Panc1 (cell line): ENCODE measurements at places on chromosomes 16 and 17.

GRCh38 chr17:66714046-66715023 lies 120.6 kb upstream of the CACNG5 start:
- no peak for DNase-seq

DNA sequence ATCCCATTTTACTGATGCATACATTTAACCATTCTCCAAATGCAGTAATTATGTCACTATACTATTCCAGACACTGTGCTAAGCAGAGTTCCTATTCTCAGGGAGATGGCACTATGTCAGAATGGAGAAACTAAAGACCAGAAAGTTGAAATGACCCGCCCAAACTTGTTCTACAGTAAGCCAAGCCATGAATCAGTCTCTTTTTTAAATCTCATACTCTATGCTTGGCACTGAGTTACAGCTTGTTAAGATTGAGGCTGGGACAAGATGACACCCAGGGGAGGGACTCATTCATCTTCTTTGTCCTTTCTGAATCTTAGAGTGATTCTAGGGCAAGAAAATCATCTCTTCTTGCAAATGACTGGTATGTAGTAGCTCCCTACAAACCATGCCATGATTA lies 247.0 kb upstream of the CCL2 start:
- no peak for DNase-seq

DNA sequence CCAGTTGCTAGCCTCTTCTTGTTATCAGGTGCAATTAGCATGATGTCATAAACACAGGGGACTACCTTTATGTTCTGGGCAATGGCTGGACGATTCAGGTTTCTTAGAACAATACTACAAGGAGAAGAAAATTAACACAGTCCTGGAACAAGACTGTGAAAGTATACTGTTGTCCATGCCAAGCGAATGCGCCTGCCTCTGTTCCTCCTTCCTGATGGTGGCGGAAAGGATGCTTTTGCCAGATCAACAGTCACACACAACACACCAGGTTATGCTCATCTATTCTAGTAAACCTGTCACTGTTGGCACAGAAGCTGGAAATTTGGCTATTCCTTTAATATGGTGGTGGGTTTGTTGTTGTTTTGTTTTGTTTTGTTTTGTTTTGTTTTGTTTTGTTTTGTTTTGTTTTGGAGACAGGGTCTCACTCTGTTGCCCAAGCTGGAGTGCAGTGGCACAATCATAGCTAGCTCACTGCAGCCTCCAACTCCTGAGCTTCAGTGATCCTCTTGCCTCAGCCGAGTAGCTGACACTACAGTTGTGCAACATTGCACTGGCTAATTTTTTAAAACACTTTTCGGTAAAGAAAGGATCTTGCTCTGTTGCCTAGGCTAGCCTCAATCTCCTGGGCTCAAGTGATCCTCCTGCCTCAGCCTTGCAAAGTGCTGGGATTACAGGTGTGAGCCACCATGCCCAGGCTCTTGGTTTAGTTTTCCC lies 3.1 kb upstream of the CD300LD start:
- DNase-seq, result no peak

- no peak for DNase-seq
Measured at GRCh38 chr16:4692460-4693295, 684 bp upstream of the NUDT16L1 start.

GRCh38 chr16:164827-165538 lies 795 bp upstream of the HBM start:
- no peak for DNase-seq

- peak; percentile 20 for DNase-seq
Measured at GRCh38 chr17:39069114-39069756, 82.2 kb downstream of the PLXDC1 start.

GRCh38 chr17:46097497-46097896 lies 95.7 kb downstream of the KANSL1 start:
- DNase-seq, result no peak

- no peak for DNase-seq
Measured at GRCh38 chr16:75238132-75238852, 13.1 kb downstream of the BCAR1 start.

DNA sequence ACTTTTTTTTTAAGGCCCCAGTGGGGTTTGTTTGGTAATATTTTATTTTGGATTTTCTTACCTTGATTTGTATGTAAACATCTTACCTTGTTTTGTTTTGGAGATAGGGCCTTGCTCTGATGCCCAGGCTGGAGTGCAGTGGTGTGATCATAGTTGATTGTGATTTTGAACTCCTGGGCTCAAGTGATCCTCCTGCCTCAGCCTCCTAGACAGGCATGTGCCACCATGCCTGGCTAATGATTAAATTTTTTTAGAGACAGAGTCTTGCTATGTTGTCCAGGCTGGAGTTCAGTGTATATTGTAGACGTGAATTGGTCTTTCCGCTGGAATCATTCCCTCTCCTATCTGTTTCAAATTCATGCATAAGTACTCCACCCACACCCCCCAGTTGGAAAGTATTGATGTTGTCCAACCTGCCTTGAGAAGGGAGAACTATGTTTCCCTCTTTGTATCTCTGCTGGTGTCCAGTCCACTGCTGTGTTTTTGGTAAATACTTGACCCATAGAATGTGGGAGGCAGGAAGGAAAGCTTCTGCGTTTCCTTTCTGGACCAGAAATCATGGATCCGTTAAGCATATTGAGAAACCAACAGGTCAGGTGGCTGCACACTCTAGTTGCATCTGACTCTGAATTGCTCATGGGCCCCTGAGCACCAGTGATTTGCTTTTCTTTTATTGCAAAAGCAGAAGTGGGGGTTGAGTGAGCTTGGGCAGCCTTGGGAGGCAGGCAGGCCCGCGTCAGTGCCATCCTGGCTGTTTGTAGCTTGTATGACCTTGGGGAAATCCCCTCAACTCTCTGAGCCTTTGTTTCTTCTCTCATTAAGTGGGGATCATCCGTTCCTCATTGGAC lies 25.0 kb downstream of the RMI2 start:
- no peak for DNase-seq

DNA sequence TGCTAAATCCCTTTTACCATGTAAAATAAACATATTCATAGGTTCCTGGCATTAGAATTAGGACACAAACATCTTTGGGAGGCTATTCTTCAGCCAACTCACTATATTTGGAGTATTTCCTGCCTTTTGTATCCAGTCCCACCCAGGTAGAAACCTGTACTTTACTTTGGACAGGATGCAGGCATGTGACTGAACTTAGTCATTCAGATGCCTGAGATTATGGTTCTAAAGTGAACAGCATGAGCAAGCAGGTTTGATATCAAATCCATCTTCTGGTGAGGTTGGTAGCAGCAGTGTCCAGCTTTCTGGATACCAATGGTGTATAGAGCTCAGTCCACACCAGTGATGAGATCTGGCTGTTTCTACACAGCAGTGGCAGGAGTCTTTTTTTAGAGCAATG lies 20.2 kb downstream of the CA10 start:
- DNase-seq, result no peak

DNA sequence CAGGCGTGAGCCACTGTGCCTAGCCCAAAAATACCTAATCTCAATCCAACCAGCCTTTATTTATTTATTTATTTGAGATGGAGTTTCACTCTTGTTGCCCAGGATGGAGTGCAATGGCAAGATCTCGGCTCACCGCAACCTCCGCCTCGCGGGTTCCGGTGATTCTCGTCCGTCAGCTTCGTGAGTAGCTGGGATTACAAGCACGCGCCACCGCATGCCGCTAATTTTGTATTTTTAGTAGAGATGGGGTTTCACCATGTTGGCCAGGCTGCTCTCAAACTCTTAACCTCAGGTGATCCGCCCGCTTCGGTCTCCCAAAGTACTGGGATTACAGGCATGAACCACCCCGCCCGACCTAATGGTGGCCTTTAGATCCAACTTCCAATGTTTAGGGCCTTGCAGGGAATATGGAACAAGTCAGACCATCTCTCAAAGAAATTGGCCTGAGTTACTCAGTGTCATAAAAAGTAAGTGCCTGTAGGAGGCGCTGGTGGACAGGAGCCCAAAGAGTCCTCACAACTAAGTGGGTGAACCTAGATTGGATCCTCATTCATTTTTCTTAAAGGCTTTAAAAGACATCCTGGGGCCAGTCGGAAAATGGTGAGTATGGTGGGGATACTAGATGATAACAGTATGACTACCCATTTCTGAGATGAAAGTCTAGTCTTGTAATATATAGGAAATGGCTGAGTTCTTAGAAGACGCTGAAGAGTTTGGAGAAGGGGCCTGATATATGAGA lies 4.6 kb downstream of the ZSCAN10 start:
- DNase-seq, result no peak

GRCh38 chr16:65658349-65658748 lies 536.5 kb upstream of the CDH11 start:
- DNase-seq, result no peak

- DNase-seq, result no peak
Measured at GRCh38 chr17:75398279-75398678, 7.2 kb downstream of the GRB2 start.

- DNase-seq, result no peak
Measured at GRCh38 chr17:76645481-76645880, 1.9 kb upstream of the ST6GALNAC1 start.

GRCh38 chr16:55144651-55145050 lies 179.4 kb upstream of the IRX6 start:
- no peak for DNase-seq

DNA sequence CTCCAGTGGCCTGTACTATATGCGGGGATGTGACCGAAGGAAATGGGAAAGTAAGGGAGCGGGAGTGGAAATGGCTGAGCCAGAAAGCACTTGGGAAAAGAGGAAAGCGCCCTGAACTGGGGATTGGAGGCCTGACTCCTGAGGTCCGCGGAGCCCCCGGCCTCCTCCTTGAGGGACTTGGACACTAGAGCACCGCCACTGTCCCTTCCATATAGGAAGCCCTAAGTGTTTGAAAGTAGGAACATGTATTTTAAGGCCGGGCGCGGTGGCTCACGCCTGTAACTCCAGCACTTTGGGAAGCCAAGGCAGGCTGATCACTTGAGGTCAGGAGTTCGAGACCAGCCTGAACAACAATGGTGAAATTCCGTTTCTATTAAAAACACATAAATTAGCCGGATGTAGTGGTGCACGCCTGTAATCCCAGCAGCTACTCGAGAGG lies 530 bp upstream of the ZDHHC7 start:
- DNase-seq, result no peak

- no peak for DNase-seq
Measured at GRCh38 chr16:64096689-64097088, 1025.2 kb downstream of the CDH11 start.

- DNase-seq, result no peak
Measured at GRCh38 chr16:49283376-49284049, 1.9 kb upstream of the CBLN1 start.

- no peak for DNase-seq
Measured at GRCh38 chr16:82807311-82807710, 180.5 kb downstream of the CDH13 start.

- DNase-seq, result no peak
Measured at GRCh38 chr16:12336141-12336540, 359.6 kb downstream of the SNX29 start.

GRCh38 chr16:55842369-55843104 lies 9.6 kb upstream of the CES1 start:
- DNase-seq, result peak; percentile 17

DNA sequence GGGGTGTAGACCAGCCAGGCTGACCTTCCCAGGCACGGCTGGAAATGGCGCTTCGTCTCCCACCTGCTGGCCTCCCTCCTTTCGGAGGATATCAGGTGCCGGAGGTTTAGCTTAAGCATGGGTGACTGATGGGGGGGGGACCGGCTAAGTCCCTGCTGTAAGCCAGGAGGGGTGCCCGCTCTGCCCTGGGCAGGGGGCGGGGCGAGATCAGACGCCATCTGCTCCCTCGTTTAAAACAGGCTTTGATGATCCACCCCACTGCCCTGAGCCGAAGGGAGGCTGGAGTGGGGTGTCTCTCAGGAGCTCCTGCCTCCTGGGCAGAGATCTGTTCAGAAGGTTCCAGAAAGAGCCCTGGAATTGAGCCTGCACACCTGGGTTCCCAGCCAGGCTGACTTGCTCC lies 26.0 kb downstream of the C16orf74 start:
- DNase-seq, result no peak

DNA sequence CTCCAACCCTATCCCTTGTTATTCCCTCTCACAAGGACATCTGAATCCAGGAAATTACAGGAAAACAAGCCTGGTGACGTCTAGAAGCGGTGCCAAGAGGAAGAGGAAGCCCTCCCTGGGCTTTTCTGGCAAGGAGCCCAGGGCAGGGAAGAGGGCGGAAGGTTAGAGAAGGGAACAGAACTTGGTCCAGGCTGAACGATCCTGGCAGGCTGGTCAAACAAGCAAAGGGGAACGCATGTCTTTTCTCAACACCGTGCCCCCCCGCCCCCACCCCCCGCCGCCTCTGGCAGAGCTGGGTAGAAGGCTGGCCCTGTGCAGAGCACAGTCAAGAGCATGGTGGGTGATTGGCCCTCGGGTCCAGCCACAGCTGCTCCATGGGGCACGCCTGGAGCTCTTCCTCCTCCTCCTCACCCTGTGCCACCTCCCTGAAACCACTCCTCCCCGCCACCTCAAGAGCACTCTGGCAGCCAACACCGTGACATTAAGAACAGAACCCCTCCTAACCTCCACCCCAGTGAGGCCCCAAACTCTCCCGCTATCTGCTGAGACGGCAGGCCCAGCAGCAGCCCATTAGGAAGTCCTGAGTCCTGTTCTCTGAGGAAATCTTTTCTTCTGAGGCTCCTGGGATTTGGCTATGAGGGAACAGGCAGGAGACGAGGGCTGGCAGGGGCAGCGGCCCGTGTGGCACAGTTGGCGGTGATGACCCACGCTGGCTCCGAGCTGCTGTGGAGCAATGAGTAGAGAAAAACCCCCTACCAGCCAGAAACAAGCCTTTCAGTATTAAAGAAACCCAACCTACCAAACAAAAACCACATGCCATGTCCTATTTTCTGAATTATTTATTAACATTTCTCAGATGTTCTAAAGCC lies 7.3 kb downstream of the C16orf86 start:
- no peak for DNase-seq

- no peak for DNase-seq
Measured at GRCh38 chr17:19649274-19649541, 657 bp downstream of the ALDH3A2 start.

DNA sequence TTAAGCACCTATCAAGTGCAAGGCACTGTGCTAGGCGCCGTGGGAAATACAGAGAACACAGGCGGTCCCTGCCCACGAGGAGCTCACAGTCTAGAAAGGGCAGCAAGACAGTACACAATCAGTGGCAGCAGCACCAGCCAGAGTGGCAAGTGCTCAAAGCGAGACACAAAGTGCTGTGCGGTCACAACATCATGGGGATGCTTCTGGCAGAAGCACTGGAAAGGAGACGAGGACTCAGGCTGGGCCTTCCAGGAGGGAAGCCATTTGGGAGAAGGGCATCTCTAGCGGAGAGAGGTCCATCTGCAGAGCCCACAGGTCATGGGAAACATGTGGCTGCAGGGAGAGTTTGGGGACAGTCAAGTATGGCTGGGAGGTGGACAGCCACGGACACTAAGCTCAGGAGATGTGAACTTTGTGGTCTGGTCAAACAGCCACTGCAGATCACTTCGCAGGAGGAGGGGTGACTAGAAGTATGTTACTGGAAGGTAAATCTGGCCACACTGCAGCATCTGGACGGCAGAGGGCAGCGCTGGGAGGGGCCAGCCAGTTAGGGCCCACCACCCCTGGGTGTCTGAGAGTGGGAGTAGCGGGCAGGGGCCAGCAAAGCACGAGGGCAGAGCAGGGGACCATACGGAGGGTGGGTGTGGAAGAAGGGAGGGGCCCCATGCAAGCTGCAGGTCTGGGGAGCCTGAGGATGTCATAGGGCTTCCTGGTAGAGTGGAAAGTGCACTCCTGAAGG lies 71.1 kb downstream of the N4BP1 start:
- DNase-seq, result no peak

- DNase-seq, result no peak
Measured at GRCh38 chr16:13835387-13835786, 84.6 kb upstream of the ERCC4 start.

GRCh38 chr17:79558091-79558900 lies 52.6 kb downstream of the RBFOX3 start:
- DNase-seq, result no peak

GRCh38 chr17:935485-935884 lies 44.1 kb downstream of the NXN start:
- DNase-seq, result no peak
